ENCODE measurements at places on chromosomes 3 and 15.

DNA sequence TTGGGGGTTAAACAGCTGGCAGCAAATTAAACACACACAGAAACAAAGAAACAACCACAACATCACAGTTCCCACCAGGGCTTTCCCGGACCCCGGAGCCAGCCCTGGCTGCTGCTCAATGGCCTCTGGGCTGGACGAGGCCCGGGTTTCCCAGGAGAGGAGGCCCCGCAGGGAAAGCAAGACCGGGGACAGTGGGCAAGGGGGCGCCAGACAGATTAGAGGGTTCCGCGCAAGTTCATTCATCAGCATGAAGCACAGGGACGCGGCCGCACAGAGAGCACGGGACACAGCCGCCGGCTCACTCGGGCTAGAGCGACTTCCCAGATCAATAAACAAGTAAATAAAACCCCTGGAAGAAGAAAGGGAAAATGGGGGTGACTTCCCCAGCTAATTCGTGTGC lies 66.4 kb upstream of the RPL32 start:
- no peak for DNase-seq

DNA sequence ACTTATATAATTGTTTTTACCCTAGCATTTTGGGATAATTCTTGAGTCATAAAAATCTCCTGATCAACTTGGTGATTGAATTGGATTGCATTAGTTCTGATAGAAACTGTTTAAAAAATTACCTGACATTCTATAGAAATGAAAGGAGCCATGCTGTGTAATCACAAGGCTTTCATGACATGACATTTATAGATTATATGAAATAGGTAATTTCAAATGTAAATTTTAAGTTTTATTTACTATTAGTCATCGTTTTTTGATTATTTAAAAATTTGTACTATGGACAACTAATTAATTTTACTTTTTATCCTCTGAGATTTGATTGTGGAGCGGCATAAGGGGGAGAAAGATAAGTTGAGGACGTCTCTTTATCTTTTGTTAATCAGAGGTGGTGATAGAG lies 12.3 kb upstream of the CHD2 start:
- no peak for DNase-seq

DNA sequence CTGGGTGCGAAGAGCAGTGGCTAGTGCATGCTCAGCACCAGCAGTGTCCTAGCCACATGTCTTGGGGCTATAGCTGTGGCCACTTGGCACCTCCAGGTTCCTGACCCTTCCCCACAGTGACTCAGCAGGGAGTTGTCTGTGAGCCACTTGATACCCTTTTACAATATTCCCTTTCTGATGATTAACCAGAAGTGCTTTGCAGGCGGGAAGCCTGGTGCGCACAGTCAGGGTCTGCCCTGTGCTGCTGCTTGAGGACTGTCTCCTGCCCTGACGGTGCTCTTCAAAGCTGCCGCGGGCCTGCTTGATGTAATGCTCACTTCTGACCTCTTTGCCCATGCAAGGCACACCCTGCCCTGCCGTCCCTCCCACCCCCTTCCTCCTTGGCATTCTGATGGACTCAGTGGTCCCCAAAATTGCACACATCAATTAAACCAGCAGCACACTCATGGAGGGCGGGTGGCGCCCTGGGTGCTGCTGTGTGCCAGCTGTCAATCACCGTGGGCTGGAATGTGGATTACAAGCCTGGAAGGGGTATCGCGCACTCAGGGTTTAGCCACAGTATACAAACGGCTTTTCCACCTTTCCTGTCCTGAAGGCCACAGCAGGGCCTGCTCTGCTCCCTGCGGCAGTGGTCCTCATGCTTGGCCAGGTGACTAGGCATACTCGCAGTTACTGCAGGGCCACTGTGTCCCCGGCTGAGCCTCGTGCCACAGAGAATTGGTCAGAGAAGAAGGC lies 40.9 kb upstream of the PCSK6 start:
- DNase-seq, result no peak

DNA sequence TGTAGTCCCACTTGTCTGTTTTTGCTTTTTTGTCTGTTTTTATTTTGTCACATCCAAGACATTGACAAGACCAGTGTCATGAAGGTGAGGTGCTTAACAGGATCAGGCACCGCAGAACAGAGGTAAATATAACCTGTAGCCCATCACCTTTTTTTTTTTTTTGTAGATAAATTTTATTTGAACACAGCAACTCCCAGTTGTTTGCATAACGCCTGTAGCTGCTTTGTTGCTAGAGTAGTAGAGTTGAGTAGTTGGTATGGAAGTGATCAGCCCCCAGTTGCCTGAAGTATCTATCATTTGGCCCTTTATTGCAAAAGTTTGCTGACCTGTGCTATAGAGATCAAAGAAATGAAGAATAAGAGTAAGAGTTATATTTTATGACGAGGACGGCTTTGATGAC lies 135.0 kb downstream of the TCF12 start:
- no peak for DNase-seq

GRCh38 chr3:11480663-11481298 lies 162.9 kb downstream of the VGLL4 start:
- no peak for DNase-seq

GRCh38 chr3:100581650-100582049 lies 27.8 kb upstream of the ADGRG7 start:
- DNase-seq, result no peak

GRCh38 chr3:26799679-26800317 lies 177.2 kb downstream of the LRRC3B start:
- no peak for DNase-seq

DNA sequence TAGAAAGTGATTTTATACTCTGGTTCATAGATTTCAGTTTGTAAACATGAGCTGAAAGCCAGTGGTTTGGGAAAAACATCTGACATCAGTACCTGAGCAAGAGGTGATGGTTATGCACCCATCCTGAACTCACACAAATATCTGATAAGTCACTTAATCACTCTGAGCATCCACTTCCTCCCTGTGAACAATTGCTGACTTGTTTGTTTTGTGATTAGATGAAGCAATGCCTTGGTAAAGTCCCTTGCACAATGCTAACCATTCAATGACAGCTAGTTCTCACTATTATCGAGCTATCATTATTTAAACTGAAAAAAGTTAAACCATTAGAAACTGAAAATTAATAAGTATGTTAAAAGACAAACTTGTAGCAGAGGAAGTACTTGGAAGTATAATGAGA lies 303.0 kb downstream of the PLOD2 start:
- DNase-seq, result no peak

- DNase-seq, result no peak
Measured at GRCh38 chr15:70156671-70157271, 59.1 kb upstream of the TLE3 start.

DNA sequence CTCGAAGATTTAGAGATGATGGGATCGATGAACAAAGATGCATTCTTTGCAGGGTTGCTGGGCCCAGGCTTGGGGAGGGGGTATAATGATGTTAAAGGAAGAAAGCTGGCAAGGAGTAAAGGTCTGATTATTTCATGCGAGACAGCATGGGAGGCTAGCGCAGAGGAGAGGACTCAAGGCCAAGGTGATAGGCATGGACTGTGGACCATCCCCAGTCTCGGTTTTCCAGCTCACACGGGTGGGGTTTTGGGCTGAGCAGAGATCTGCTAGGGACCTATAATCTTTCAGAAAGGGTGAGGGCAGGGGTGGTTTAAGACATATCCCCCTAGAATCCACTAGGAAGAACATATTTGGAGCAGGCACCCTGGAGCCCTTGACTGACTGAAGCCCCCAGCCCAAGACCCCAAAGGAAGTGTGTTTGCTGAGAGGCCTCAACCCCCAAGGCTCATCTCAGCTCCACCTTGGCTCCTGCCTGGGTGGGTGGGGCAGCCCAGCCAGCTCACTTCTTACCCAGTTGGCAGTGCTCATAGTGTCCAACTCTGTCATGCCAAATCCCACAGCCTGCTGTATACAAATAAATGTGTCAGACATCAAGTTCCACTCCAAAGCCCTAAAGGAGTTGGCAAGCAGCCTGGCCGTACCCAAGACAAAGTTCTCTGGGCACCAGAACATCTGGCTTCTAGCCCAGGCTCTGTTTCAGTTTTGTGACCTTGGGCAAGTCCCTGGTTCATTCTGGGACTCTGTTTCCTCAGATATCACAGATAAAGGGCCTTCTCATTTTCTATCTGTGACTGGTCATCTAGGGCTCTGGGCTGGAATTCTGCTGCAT lies 17.9 kb downstream of the ACSBG1 start:
- DNase-seq, result no peak

DNA sequence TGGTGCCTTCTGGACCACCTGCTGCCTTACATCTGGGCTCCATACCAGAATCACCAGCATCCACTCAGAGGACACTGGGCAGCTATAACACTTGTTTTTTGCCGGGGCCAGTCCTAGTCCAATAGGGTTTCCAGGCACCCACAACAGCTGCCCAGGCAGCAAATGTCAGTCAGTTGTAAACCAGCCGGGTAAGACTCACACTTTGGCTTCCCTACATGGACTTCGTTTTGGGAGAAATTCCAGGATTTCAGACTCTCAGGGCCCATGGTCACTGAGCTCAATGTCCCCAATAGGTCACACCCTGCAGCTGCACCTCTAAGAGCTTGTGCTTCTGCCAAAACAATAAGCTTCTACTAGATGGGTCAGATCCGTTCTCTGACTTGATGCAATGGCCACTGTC lies 83.8 kb downstream of the FAM174B start:
- no peak for DNase-seq

DNA sequence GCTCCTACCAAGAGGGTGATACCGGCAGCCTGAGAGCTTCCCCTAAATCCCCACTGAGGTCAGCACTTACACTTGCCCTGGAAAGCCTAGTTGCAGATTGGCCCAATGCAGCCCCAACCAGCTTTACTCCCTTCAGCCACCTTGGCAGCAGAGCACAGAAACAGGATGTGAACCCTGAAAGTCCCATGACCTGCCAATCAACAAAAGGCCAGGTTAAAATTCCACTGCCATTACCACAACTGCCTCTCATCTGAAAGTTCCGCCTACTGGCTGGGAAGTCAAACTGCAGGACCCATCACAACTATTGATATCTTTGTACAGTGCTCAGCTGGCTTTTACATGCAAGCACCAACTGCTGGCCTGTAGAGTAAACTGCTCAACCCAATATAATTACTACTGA lies 156.2 kb downstream of the ZMAT3 start:
- DNase-seq, result no peak

GRCh38 chr3:119310071-119310470 lies 15.9 kb downstream of the ARHGAP31 start:
- no peak for DNase-seq

GRCh38 chr3:82274897-82275296 lies 513.5 kb upstream of the GBE1 start:
- DNase-seq, result peak; percentile 77

DNA sequence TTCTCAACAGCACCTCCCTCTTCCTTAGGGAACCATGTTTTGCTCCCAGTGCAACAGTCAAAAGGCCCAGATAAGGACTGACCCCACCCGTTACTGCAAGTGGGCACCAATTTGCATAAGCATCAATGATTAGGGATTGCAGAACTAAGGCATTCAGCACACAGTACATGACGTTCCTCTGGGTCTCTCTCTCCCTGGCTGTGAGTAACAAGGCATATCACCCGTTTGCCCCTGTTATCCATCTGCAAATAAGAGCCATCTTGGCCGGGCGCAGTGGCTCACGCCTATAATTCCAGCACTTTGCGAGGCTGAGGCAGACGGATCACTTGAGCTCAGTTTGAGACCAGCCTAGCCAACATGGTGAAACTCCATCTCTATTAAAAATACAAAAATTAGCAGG lies 18.8 kb downstream of the MAGI1 start:
- DNase-seq, result no peak

DNA sequence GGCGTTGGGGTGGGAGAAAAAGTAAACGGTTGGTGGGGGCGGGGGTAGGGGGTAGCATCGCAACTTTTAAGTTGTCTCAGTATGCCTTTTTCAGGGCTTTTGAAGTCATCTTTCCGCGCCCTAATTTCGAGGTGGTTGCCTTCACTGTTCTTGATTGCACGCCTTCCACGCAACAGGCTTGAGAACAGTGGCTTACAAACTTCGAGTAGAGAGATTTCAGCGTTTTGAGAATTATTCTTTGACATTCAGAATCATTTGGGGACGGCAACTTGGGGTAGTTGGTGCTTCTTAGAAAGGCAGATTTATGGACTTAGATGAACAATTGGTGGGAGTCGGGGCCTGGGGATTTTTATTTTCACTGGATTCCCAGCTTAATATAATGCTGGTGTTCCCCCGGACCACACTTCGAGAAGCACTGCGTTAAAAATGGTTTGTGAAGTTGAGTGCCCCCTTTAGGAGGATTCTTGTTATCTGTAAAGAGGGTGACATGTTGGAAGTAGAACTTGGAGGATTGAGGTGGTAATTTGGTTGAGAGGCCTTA lies 880 bp downstream of the PPP4R2 start:
- no peak for DNase-seq

DNA sequence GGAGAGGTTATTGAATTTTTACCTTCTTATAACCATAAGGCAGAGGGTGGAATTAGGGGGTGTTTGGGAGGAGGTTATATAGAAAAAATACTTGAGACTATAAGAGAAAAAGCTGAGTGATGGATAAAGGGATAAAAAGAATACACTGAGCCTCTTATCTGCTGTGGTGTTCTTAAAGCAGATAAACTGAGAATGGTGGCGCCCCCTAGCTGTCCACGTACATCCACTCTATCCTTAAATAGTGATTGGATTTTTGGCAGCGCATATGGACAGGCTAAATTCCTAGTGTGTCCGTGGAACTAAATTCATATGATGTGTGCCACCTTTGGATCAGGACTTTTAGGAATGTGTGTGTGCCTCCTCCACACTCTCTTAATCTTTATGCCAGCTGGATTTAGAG lies 121.1 kb downstream of the OXSM start:
- no peak for DNase-seq

DNA sequence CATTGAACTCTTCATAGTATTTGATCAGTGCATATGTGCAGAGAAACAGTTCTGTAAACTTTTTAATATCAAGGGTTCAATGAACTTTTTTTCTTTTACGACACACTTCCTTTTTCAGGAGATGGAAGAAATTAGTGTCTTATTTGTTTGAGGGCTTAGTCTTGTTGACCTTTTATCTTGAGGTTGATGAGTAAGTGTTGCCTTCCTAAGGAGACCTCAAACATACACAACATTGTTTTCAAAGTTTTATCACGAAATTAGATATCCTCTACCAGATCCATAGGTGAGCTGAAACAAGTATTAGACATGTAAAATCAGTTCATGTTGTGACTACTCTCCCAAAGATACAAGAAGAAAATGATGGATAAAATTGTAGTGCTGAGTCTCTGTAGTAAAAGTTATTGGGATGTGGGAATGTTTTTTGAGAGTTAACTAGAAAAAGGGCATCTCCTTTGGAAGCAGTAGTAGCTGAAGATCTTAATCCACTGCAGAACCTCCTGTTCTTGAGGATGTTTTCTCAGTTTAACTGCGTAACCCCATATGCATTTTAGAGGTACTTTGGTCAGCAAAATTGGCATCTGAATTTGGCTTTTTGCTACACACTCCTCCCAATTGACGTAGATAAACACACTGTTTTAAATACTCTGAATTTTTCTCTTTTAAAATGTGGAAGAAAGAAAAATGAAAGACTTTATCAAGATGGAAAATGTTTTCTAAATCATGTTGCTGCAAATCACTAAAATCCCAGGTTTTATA lies 116.8 kb downstream of the GALK2 start:
- DNase-seq, result no peak

DNA sequence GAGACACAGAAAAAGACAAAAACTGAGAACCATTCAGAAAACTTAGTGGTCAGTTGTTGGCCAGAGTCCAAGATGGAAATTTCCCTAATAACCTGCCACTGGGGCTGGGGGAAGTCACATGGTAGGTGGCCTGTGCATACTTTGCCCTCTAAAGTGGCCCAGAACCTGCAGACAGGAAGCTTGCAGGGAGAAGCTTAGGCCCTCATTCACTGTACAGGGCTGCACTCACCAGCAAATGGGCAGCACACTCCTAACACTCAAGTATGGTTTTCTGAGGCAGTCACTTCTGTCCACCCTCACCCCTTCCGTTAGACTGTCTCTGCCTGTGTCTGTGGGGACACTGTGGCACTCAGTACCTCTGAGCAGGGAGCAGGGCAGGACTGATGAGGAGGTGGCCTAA lies 14.5 kb upstream of the RNU6-1 start:
- no peak for DNase-seq

Measured in retinal pigment epithelial cell (primary cell).